ENCODE measurements at places on chromosomes 7 and 10.
A peak's percentile ranks its signal among the peaks of the same experiment; 100 is the strongest.

DNA sequence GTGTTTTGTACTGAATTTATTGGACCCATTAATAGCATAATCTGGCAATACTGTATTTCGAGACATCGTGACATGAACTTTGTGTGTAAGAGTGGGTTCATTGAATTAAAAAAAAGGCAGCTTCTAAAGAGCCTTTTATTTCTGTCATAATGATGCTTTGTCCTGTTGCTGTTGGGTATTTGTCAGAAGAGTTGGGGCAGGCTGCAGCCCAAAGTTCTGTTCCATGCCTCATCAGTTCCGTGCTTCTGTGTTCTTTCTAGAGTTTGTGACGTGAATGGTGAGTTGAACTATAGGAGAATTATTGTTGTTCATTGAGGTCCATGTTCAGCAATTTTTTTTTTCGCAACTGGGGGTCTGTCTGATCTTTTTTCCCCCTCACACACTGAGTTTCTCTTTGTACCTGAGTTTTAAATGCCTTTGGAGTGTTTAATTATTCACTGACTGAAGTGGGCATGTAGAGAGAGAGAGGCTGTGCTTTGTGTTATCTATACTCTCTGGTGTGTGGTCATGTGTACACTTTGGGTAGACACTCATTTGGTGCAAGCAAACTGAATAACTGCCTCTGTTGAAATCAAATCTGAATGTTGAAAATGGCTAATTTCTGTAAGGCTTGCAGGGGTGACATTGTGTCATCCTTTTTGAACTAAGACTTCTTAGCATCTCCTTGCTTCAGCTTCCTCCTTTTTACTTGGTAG lies 69.8 kb downstream of the ADD3 start:
- peak; percentile 32 for DNase-seq

DNA sequence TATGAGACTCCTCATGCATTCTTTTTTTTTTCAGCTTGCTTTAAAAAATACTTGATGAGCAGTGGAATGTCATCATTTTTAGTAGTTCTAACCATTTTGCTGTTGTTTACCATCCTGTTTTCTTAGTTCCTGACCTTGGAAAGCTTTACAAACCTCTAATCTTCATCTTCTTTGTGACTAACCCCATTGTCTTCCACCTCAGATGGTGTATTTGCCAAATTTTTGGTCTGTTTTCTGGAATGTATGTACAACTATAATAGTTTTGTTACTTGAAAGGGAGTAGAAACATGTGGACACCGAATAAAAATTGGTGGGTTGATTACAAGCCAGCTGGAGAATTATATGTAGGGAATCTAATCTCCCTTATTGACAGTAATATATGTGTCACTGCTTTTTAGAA lies 172.7 kb downstream of the SND1 start:
- DNase-seq, result peak; percentile 86

- no peak for DNase-seq
These were observed 756.3 kb downstream of the REEP3 start for GRCh38 chr10:64277536-64277935.

DNA sequence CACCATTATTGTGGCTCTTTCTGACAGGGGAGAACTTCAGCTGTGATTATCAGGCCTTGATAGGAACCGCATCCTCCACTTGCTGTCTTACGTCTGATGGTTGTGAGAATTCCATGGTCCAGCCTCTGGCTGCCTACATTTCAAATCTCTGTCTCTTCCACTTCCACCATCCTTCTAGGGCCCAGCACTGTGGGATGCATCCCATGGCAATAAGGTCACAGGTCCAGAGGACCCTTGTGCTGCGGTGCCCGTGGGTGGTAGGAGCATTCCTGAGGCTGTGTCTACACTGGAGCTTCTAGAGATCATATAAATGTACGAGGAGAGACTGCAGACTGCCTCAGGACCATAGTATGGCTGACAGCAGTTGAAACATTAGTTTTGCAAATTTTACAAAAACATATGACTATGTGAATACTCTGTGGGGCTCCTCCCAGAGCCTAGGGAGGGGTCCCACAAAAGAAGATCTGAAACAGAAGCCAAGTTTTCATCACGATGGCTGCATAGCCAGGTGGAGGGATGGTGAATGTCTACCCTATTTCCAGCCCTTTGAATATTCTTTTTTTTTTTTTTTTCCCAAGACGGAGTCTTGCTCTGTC lies 11.8 kb downstream of the CALML3 start:
- DNase-seq, result no peak

- DNase-seq, result peak; percentile 67
These were observed 484.7 kb upstream of the NRP1 start for GRCh38 chr10:33819206-33819605.

GRCh38 chr7:37224746-37225145 lies 223.9 kb downstream of the ELMO1 start:
- DNase-seq, result no peak

Data from AG10803 (cell line).